Activated naive CD8-positive, alpha-beta T cell treated with anti-CD3 and anti-CD28 coated beads, Interleukin-2, amount 10 ng/mL, durations not matched to agents 7 days and 5 days (primary cell): ENCODE measurements at places on chromosomes 2 and 18.

GRCh38 chr2:60379684-60380083 lies 173.8 kb downstream of the BCL11A start:
- DNase-seq, result no peak

GRCh38 chr18:9100796-9101195 lies 1.7 kb upstream of the NDUFV2 start:
- no peak for DNase-seq

DNA sequence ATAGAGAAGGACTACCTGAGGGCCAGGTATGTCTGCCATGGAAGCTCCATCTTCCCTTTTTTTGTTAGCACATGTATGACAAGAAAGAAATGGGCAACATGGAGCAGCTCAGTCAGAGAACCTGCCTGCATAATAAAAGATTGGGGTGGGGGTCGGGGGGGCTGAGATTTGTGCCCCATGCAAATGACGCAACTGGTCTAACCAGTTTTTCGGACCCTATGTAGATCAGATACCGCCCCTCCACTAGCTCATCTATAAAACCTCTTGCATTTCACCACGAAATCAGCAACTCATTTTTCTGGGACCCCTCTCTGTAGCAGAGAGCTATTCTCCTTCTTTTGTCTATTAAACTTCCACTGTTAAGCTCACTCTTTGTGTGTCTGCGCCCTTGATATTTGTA lies 657.2 kb downstream of the ERBB4 start:
- DNase-seq, result no peak

GRCh38 chr2:215982465-215982875 lies 30.9 kb downstream of the MREG start:
- no peak for DNase-seq

- DNase-seq, result no peak
Observed at GRCh38 chr2:188819792-188820191, 154.4 kb upstream of the COL3A1 start.

- no peak for DNase-seq
Observed at GRCh38 chr2:220590476-220590875, 963.0 kb downstream of the SLC4A3 start.

- no peak for DNase-seq
Observed at GRCh38 chr2:136248242-136248641, 130.3 kb upstream of the CXCR4 start.

- DNase-seq, result no peak
Observed at GRCh38 chr2:95383635-95384027, 18.9 kb upstream of the FAHD2A start.

DNA sequence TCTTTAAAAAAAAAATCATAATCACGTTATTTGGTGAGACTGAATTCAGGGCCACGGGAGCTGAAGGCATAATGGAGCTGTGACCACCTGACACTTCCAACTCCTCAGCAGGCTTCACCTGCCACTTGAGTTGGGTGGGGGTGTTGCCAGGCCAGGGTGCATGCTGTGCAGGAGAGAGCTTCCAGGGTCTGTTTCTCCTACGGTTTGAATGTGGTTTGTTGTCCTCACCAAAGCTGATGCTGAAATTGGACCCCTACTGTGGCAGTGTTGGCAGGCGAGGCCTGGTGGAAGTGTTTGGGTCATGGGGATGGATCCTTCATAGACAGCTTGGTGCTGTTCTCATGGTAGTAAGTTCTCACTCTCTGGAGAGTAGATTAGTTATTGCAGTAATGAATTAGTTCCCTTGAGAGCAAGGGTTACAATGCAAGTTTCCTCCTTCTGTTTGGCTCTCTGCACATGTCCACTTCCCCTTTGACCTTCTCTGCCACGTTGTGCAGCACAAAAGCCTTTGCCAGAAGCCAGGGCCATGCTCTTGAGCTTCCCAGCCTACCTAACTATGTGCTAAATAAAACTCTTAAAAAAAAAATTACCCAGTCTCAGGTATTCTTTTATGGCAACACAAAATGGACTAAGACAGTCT lies 38.3 kb upstream of the ANKRD44 start:
- DNase-seq, result no peak

DNA sequence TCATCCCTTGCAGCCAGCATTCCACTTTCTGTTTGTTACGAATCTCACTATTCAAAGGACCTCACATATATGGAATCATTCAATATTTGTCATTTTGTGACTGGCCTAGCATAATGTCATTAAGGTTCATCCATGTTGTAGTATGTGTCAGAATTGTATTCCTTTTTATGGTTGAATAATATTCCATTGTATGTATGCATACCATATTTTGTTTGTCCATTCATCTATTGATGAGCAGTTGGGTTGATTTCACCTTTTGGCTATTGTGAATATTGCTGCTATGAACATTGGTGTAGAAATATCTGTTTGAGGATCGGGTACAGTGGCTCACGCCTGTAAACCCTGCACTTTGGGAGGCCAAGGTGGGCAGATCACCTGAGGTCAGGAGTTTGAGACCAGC lies 35.0 kb downstream of the PSMD14 start:
- DNase-seq, result no peak

DNA sequence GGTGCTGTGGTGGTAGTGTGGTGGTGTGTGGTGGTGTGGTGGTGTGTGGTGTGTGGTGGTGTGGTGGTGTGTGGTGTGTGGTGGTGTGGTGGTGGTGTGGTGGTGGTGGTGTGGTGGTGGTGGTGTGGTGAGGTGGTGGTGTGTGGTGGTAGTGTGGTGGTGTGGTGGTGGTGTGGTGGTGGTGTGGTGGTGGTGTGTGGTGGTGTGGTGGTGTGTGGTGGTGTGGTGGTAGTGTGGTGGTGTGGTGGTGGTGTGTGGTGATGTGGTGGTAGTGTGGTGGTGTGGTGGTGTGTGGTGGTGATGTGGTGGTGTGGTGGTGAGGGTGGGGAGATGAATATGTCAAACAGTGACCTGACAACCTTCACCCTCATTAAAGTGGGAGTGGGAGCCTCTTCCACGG lies 55.6 kb upstream of the DLGAP1 start:
- DNase-seq, result no peak

DNA sequence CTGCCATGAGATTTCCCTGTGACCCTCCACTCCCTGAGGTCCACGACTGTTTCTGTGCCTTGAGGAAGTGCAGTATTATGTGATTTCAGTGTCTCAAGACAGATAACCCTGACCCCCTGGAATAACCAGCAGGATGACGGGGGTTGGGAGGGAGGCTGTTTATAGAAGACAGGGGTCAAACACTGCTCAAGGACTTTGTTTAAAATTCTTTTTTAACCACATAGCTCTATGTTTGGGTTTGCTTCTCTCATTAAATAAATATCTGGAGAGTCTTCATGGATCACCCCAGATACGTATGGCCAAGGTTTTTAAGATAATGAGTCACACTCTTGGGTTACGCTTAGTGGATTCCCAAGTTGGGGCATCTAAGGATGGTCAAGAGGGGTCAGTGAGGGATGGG lies 523.8 kb upstream of the TNP1 start:
- DNase-seq, result no peak

GRCh38 chr2:56299171-56299691 lies 115.4 kb downstream of the CCDC85A start:
- no peak for DNase-seq

GRCh38 chr2:186855216-186855615 lies 6.2 kb upstream of the ZSWIM2 start:
- DNase-seq, result no peak

DNA sequence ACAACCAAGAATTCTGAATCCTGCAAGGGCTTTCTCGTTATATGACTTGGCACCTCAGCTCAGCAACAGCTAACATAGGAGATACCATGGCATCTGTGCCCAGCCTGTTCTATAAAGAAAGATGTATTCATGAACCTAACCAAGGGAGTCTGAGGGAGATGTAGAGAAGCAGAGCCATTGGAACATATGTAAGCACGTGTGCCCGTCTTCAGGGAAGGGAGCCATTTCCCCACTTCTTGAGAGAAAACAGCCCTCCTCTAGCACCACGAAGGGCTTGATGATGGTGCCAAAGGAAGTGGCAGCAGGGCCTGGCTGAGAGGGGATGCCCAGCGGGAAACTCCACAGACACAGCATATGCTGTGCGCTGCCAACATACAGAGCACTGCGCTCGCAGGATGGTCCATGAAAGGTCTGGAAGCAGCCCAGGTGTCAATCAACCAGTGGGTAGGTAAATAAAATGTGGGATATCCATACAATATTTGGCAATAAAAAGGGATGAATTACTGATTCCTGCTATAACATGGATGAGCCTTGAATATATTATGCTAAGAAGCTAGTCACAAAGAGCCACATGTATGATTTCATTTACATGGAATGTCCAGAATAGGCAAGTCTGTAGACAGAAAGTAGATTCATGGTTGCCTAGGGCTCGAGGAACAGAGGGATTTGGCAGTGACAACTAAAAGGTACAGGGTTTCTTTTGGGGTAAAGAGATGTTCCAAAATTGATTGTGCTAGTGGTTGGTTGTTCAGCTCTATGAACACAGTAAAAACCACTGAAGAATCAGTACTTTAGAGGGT lies 16.1 kb downstream of the TMEM247 start:
- no peak for DNase-seq

DNA sequence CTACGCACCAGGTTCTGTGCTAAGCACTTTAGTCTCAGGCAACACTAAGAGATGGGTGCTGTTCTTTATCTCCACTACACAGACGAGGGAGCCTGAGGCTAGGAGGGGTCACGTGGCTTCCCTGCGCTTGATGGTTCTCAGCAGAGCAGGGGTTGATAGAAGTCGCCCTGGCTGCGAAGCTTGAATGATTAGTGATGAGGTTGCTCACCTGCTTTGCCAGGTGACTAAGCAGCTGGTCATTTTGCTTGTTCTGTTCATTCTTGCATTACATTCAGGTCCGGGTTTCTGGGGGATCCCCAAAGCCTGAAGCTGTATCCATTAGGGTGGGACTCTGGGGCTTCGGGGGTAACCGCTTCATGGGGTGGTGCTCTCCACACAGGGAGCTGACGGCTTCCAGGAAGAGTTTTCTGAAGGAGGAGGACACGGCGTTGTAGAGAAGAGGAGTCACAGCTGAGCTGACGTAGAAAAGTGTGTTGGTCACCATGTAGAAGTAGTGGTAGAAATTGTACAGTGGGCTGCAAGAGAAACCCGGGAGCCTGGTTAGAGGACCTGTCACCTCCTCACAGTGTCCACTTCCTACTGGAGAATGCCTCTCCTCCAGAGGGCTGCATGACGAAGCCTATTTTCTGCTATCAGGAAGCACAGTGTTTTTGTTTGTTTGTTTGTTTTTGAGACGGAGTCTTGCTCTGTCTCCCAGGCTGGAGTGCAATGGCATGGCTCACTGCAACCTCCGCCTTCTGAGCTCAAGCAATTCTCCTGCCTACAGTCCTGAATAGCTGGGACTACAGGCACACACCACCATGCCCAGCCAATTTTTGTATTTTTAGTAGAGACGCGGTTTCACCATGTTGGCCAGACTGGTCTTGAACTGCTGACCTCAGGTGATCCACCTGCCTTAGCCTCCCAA lies 11.5 kb downstream of the NTSR2 start:
- no peak for DNase-seq

DNA sequence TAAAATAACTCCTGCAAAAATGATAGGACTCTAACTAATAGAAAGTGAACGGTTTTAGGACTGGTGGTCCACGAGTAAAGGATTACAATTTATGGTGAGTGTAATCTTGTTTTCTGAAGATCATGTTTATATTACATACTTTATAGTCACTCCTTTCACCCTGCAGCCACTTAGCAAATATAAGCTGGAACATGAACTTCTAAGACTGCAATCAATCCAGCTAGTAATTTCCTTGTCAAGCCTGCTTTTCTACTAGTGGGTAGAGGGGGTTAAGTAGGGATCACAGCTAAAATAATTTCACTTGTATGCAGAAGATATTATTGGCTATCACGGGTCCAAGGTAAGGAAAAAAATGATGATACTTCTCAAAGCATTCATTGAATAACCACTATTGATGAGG lies 125.5 kb upstream of the NETO1 start:
- DNase-seq, result no peak

GRCh38 chr2:222160944-222161343 lies 137.9 kb downstream of the PAX3 start:
- DNase-seq, result no peak

DNA sequence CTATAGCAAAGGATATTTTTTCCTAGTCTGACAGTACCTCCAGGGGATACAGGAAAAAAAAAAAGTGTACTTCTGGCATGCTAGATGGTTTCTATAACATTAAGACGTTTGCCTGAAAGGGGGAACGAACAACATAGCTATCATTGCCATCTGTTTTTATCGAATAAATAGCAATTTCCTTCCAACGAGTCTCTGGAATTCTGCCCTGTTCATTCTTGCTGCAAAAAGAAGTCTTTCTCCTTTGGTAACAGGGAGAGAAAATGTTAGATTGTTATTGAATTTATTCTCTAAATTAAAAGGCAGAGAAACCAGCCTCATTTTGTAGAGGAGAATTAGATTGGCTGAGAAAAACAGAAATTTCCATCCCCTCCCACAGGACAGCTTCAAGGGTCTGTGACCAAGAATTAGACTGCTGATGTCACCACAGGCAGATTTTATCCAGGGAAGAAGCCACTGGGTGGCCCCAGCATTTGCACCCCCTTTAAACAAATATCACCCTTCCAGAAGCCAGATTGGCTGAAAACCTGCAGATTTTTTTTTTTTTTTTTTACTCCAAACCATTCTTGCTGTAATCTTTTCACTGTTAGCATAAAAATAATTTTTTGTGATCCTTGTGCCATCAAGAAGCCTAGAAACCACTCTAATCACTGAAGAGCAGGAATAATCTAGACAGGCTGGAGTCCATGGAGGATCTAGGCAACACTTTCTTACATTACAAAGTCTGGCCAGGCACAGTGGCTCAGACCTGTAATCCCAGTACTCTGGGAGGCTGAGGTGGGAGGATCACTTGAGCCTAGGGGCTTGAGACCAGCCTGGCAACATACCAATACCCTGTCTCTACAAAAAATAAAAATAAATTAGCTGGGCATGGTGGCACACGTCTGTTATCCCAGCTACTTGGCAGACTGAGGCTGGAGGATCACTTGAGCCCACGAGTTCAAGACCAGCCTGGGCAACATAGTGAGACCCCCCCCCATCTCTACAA lies 12.0 kb downstream of the WDFY1 start:
- DNase-seq, result no peak

DNA sequence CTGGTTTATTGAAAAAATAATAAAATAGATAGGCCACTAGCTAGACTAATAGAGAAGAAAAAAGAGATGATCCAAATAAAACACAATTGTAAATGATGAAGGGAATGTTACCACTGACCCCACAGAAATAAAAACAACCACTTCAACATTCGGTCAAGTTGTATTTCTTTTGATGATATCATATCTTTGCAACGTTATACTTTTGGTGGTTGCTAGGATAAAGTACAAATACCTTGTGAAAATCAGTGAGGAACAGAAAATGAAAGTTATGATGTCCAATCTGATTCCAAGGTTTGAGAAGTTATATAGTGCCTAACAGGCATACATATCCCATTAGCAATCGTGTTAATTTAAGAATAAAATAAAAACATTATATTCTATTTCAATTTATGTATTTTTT lies 6.6 kb upstream of the ASNSD1 start:
- DNase-seq, result no peak

GRCh38 chr2:33146102-33146501 lies 199.3 kb downstream of the LTBP1 start:
- DNase-seq, result no peak

GRCh38 chr2:124046332-124046731 lies 21.2 kb downstream of the CNTNAP5 start:
- no peak for DNase-seq

GRCh38 chr18:579238-579637 lies 942 bp upstream of the CETN1 start:
- no peak for DNase-seq
